Esophagus squamous epithelium (tissue), 5 donors: ENCODE measurements at places on chromosomes 11 and 22. TPM values are rescaled to one million over a fixed set of nuclear protein-coding genes. Genes with fewer than 3 reads are reported as not detected.

DNA sequence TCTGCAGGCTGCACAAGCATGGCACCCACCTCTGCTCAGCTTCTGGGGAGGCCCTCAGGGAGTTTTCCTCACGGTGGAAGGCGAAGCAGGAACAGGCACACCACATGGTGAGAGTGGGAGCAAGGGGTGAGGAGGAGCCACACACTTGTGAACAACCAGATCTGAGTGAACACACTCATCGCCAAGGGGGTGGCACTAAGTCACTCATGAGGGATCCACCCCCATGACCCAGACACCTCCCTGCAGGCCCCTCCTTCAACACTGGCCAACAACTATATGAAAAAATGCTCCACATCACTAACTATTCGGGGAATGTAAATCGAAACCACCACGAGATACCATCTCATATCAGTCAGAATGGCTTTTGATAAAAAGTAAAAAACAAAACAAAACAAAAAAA, 722 bp upstream of the KRTAP5-2 start:
- no peak for DNase-seq
- no peaks in the 10 kb centered on the region for H3K4me1 ChIP-seq
- H3K27me3 ChIP-seq = peaks cover 87% of the 10 kb centered on the region
- no peak overlapping the region for H3K4me3 ChIP-seq

GRCh38 chr22:37061611-37062375, 10.3 kb downstream of the KCTD17 start:
- no peak for DNase-seq
- no peaks in the 10 kb centered on the region for H3K27me3 ChIP-seq
- no peak overlapping the region for H3K4me3 ChIP-seq

GRCh38 chr22:46084376-46084775, 66.0 kb upstream of the PPARA start:
- peak overlapping the region; percentile 58 for H3K4me3 ChIP-seq
- no peaks in the 10 kb centered on the region for H3K27me3 ChIP-seq
- H3K36me3 ChIP-seq = no peaks in the 10 kb centered on the region
- H3K27ac ChIP-seq = peak overlapping the region; percentile 92

DNA sequence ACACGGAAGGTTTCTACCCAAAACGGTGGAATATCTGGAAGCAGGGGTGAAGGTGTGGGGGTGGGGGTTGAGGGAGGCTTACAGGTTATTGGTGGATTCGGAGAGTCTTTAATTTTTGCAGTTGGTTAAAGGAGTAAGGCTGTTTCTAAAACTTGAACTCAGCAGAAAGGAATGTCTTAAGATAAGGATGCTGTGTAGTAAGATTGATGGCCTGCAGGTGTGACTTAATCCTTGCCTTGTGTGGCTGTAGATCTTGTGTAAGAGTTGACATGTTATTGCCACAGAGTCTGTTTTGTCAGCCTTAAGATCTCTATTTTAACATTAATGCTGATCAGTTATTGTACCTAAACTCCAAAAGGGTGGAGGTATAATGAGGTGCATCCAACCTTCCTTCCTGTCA, 16.4 kb upstream of the OR6M1 start:
- DNase-seq = no peak
- no peak overlapping the region for H3K27ac ChIP-seq
- no peak overlapping the region for H3K4me3 ChIP-seq
- H3K36me3 ChIP-seq = no peaks in the 10 kb centered on the region
- H3K27me3 ChIP-seq = no peaks in the 10 kb centered on the region

DNA sequence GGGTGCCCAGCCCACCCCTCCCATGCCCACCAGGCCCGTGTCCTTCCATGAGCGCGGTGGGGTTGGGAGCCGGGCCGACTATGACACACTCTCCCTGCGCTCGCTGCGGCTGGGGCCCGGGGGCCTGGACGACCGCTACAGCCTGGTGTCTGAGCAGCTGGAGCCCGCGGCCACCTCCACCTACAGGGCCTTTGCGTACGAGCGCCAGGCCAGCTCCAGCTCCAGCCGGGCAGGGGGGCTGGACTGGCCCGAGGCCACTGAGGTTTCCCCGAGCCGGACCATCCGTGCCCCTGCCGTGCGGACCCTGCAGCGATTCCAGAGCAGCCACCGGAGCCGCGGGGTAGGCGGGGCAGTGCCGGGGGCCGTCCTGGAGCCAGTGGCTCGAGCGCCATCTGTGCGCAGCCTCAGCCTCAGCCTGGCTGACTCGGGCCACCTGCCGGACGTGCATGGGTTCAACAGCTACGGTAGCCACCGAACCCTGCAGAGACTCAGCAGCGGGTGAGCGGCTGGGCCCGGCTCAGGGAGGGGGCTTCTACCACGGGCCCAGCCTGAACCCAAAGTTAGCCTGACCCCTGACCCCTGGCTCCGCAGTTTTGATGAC, 3.0 kb downstream of the PKP3 start:
- no peak for DNase-seq
- H3K27ac ChIP-seq = peak overlapping the region; percentile 93
- no peaks in the 10 kb centered on the region for H3K27me3 ChIP-seq
- no peaks in the 10 kb centered on the region for H3K36me3 ChIP-seq
- peaks cover 36% of the 10 kb centered on the region for H3K4me1 ChIP-seq

DNA sequence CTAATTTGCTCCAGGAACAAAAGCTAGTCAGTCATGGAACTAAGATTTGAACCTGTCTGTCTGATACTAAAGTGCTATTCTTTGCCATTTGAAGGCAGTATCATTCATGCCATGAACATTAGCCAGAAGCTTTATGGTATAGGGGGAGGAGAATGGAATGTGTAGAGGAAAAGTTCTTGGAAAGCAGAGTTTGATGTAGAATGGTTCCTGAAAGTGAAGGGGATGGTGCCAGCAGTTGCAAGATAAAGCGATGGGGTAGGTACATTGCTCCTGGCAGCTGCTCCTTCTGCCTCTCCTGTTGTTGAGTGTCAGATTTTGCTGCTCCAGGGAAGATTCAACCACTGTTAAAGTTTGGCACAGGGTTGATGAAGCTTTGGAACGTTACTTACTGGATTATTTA, 53.4 kb downstream of the ARHGAP42 start:
- no peak overlapping the region for H3K27ac ChIP-seq
- H3K4me1 ChIP-seq = peaks cover 3% of the 10 kb centered on the region
- no peaks in the 10 kb centered on the region for H3K27me3 ChIP-seq
- H3K4me3 ChIP-seq = no peak overlapping the region

- peak overlapping the region; percentile 20 for H3K27ac ChIP-seq
- H3K27me3 ChIP-seq = no peaks in the 10 kb centered on the region
- H3K4me3 ChIP-seq = no peak overlapping the region
- no peaks in the 10 kb centered on the region for H3K36me3 ChIP-seq
Observed at GRCh38 chr11:11243209-11243589, 109.9 kb downstream of the CSNK2A3 start.

- peaks cover 16% of the 10 kb centered on the region for H3K36me3 ChIP-seq
- DNase-seq = no peak
- peak overlapping the region; percentile 78 for H3K27ac ChIP-seq
- H3K4me3 ChIP-seq = no peak overlapping the region
- H3K4me1 ChIP-seq = peaks cover 29% of the 10 kb centered on the region
- H3K27me3 ChIP-seq = no peaks in the 10 kb centered on the region
Observed at GRCh38 chr11:67365736-67366444, 7.5 kb downstream of the CLCF1 start.

DNA sequence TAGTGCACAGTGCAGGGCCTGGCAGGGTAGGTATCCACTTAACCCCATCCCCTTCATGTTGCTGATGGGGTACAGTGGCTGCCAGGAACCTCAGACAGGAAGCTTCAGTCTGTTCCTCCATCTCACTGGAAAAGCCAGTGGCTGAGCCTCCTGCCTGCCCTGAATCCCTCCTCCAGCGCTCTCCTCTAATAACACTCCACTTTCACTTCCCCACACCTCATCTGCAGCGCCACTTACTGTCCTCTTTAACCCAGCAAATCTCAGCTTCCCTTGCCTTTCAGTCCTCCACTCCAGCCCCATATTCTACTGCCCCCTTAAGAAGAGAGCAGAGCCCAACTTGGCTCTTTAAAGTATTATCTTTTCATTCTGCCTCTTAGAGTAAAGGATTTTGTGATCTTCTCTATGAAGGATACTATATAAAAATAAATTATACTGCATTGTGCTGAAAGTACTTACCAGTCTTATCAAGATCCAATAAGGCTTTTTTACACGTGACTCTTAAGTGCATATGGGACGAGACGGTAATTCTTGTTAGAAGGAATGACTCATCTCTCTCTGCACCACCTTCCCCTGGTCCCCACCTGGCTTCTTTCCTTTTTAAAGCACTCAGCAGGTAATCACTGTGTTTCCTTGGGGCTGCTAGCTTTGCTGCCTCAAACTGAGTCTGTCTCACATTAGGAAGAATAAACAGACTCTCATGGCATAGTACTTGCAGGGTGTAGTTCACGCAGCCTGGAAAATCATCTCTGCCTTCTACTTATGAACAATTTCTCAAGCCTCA, 238.0 kb upstream of the NARS2 start:
- no peak for DNase-seq
- H3K27ac ChIP-seq = peak overlapping the region; percentile 70
- peaks cover 5% of the 10 kb centered on the region for H3K4me1 ChIP-seq
- no peaks in the 10 kb centered on the region for H3K36me3 ChIP-seq

GRCh38 chr11:127709960-127710359, 709.4 kb upstream of the KIRREL3 start:
- no peaks in the 10 kb centered on the region for H3K27me3 ChIP-seq
- no peak for DNase-seq
- H3K36me3 ChIP-seq = no peaks in the 10 kb centered on the region
- H3K27ac ChIP-seq = no peak overlapping the region

DNA sequence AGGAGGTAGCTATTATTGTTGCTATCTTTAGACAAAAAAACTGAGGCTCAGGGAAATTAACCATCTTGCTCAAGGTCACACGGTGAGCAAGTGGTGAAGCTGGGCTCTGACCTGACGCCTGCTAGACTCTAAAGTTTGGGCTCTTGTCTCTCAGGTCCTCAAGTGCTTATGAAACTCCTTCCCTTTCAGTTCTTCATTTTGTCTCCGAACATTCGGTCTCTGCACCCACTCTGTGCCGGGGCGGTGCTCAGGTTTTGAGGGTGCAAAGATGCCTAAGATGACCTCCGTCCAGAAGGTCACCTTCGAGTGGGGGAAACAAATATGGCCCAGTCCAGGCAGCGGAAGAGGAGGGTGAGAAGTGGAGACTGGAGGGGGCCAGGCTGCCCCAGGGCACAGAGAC, 16.0 kb downstream of the OVOL1 start:
- H3K27ac ChIP-seq = no peak overlapping the region
- no peak overlapping the region for H3K4me3 ChIP-seq
- H3K4me1 ChIP-seq = no peaks in the 10 kb centered on the region

GRCh38 chr22:31084811-31085492, 3.8 kb downstream of the SMTN start:
- H3K27me3 ChIP-seq = no peaks in the 10 kb centered on the region
- peaks cover 15% of the 10 kb centered on the region for H3K36me3 ChIP-seq
- H3K4me3 ChIP-seq = peak overlapping the region; percentile 64
- peak overlapping the region; percentile 98 for H3K27ac ChIP-seq
- peak; percentile 47 for DNase-seq

- peak overlapping the region; percentile 72 for H3K27ac ChIP-seq
- no peak for DNase-seq
- H3K36me3 ChIP-seq = peaks cover 3% of the 10 kb centered on the region
- H3K27me3 ChIP-seq = no peaks in the 10 kb centered on the region
- no peak overlapping the region for H3K4me3 ChIP-seq
- no peaks in the 10 kb centered on the region for H3K4me1 ChIP-seq
Observed at GRCh38 chr22:46462726-46463371, 74.6 kb downstream of the CELSR1 start.

GRCh38 chr11:19493446-19494213, 219.0 kb upstream of the NAV2 start:
- no peaks in the 10 kb centered on the region for H3K4me1 ChIP-seq
- no peak overlapping the region for H3K27ac ChIP-seq
- no peak overlapping the region for H3K4me3 ChIP-seq
- no peak for DNase-seq

- no peak for DNase-seq
- H3K36me3 ChIP-seq = no peaks in the 10 kb centered on the region
- no peak overlapping the region for H3K4me3 ChIP-seq
- H3K27ac ChIP-seq = no peak overlapping the region
- no peaks in the 10 kb centered on the region for H3K27me3 ChIP-seq
- H3K4me1 ChIP-seq = no peaks in the 10 kb centered on the region
Observed at GRCh38 chr11:27582621-27583020, 76.1 kb upstream of the LIN7C start.

DNA sequence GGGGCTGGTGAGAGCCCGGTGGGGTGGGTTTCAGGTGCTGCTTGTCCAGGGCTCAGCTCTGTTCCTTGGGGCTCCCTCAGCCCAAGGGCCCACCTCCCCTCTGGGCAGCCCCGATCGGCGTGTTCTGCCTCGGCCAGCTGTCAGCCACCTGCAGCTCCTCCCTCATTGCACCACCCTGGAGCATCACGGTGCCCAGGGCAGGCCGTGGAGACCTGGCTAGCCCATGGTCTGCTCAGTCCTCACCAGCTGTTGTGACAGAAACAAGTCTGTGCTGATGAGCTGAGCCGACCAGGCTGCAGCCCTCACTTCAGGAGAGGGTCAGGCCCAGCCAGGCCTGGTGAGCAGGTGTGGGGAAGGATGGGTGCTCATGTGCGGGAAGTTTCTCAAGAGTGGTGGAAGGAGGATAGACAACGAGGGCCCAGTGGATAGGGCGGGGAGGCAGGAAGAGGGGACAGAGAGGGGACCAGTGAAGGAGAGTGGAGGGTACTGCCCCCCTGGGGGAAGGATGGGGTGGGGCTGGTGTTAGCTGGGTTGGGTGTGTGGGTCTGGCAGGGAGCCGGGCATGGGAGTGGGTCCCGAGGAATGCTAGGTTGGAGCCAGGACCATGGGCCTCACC, 16.5 kb upstream of the RTN4R start:
- H3K27me3 ChIP-seq = no peaks in the 10 kb centered on the region
- no peaks in the 10 kb centered on the region for H3K4me1 ChIP-seq
- H3K36me3 ChIP-seq = no peaks in the 10 kb centered on the region

GRCh38 chr11:36478700-36479329, 31.3 kb downstream of the TRAF6 start:
- H3K4me1 ChIP-seq = no peaks in the 10 kb centered on the region
- no peaks in the 10 kb centered on the region for H3K27me3 ChIP-seq
- H3K36me3 ChIP-seq = no peaks in the 10 kb centered on the region
- no peak overlapping the region for H3K4me3 ChIP-seq

DNA sequence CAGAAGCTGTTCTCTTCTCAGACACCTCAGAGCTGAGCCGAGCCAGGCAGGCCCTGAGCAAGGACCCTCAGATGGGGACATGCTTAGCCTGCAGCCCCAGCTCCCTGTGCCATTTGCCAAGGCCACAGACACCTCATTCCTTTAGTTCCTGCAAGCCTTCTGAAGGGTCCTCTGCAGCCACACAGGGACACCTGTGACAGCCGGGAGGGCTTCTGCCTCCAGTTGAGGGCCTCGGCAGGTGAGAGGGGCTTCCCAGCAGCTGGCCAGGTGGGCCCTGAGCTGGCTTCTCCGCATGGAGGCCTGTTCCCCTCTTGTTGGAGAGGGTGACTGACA, 18.2 kb downstream of the INCENP start:
- peak overlapping the region; percentile 76 for H3K27ac ChIP-seq
- DNase-seq = no peak

Gene CTSD
- 621 TPM for total RNA-seq

Gene SNX32
- total RNA-seq = not detected

Gene OR51E2
- 0.21 TPM for total RNA-seq

Gene C22orf42
- not detected for total RNA-seq

Gene INPP5J
- total RNA-seq = 2.4 TPM

Gene PHLDA2
- total RNA-seq = 39.2 TPM

Gene FOLH1
- 1.1 TPM for total RNA-seq

Gene MAP4K2
- total RNA-seq = 3.6 TPM

Gene LMO1
- not detected for total RNA-seq

Gene MOGAT2
- total RNA-seq = not detected

Gene MCAM
- total RNA-seq = 20.8 TPM

Gene MMP8
- not detected for total RNA-seq
